ENCODE measurements at places on chromosomes 2 and 18.

DNA sequence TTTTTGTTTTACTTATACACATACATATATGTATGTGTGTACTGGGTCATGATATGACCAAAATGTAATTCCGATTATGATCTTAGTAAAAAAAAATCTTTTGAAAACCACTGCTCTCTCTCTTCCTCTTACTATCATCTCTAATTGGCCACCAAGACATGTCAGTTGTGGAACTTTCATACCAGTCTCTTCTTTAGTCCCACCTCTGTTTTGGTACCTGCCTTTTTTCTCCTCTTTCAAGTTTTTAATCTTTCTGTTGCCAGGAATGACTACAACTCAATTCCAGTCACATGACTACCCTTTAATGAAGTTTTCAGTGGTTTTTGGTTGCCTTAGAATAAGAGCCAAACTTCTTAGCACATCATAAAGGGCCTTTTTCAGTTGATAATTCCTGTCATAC, 17.1 kb downstream of the RBM44 start:
- DNase-seq, result no peak

- no peak for DNase-seq
These were observed 40.0 kb upstream of the LAPTM4A start for GRCh38 chr2:20091305-20091991.

- DNase-seq, result no peak
These were observed 1621.3 kb downstream of the SUCLG1 start for GRCh38 chr2:82837588-82838304.

GRCh38 chr2:142153601-142154000, 22.8 kb upstream of the LRP1B start:
- DNase-seq, result no peak

- no peak for DNase-seq
These were observed 87.1 kb downstream of the GORASP2 start for GRCh38 chr2:171016125-171016524.

DNA sequence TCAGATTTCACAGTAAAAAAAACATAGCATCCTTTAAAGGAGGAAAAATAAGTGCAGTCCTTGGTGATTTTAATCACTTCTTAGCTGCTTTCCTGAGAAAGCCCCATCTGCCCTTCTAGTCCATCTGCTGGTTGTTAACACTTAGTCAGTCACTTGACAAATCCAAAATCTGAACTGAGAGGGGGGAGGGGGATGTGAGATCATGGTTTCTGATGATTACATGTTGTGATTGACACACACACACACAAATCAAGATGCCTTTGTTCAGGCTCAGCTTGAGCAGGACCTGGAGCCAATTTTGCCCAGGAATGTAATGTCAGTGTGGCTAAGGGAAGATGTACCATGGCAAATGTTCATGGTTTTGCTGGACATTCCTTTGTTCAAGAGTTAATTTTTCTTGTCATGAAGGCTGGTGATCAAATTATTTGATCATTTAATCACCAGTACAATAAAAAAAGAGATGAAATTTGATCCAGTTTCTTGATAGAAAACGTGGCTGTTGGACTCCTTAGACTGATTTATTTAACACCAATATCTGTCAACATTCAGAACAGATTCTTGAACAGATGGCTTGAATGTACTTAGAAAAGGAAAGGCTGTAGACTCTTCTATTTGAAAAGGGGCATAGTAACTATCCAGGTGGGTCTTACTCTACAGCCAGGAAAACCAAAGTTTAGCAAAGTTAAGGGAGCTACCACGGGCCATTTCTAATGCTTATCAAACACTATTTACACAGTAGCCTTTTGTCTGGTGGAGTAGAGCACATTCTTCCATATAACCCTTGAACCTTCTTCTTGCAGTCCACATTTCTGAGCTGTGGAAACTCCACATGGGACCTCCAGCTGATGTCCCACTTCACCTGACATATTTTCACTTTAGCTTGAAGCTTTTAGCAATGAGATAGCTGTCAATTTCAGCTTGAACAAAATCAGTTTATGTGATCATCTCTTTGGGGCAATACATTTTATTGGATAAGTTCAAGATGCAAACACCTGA, 408.7 kb downstream of the PIK3C3 start:
- no peak for DNase-seq
